ENCODE measurements at places on chromosomes 5 and 9. TPM values are rescaled to one million over a fixed set of nuclear protein-coding genes. Genes with fewer than 3 reads are reported as not detected.

- no peak for DNase-seq
Observed at GRCh38 chr5:155530046-155530445, 516.5 kb downstream of the KIF4B start.

TBC1D2 gene
- polyA plus RNA-seq: 5.6 TPM

GRCh38 chr5:125870256-125870655 is 553.0 kb upstream of the GRAMD2B start:
- DNase-seq: no peak

- DNase-seq: peak; percentile 32
Observed at GRCh38 chr5:126490167-126490940, 67.1 kb downstream of the GRAMD2B start.

DNA sequence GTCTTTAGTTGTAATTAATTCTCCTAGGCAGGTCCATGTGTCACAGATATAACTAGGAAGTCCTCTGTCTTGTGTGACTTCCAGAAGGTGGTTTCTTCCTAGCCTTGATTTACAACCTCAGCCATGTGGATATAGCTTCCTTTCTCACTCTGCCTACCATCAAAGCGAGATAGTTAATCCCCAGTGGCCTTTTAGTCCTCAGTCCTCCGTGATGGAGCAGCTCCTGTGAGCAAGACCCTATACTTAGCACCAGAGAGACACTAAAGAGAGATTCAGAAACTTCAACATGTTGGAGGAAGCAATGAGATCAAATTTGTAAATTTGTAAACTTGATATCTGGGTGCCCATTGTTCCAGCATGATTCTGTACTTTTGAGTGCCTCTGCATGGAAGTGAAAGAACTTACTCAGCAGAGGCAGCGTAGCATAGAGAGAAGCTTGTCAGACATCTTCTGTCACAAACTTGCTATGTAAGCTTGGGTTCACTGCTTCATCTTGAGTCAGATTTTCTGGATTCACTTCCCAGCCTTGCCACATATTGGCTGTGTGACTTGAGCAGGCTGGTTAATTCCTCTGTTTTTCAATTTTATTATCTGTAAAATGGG is 170.2 kb upstream of the NR3C1 start:
- no peak for DNase-seq

GRIA1 gene
- polyA plus RNA-seq: 48.8 TPM

DNA sequence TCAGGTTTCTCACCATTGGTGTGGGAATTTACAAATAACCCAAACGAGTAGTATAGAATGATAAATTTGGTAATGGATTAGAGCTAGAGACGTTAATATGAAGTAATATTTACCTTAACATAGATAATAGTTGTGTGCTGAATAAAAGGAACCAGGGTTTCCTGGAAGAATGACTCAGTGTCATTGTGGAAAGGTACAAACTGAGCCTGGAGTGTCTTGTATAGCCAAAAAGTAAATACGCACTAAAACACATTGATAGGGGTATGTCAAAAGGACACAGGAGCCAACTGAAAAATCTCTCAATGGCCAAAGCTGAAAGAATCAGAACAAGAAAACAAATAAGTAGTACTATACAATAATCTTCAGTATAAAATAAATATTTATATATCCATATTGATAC is 363.5 kb downstream of the SLCO4C1 start:
- DNase-seq: no peak

ANKRD31 gene
- polyA plus RNA-seq: 0.51 TPM

DNA sequence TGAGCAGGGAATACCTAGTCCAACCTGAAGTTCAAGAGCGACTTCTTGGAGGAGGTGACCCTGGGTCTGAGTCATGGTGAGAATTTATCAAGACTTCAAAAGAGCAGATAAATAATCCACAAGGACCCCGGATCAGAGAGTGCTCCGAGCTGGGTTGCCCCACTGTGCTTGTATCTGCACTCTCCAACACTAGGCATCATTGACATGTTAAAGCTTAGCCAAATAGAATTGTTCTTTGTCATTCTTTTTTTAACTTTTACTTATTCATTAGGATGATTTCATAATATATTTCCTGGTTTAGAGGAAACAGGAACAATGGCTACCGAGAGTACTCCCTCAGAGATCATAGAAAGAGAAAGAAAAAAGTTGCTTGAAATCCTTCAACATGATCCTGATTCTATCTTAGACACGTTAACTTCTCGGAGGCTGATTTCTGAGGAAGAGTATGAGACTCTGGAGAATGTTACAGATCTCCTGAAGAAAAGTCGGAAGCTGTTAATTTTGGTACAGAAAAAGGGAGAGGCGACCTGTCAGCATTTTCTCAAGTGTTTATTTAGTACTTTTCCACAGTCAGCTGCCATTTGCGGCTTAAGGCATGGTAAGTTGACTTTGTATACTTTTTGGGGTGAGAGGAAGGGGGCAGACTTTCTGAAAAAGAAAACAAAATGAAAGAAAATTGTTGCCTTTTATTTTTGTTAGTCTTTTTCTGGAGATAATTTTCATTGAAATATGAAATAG is at the start of gene CARD6:
Gene CARD6 (plus strand): TSS at position 300 of the 738 bp plus-strand sequence. CDS start 16 bp downstream, at position 316.
- no peak for DNase-seq

ARHGEF37 gene
- polyA plus RNA-seq: 7.2 TPM

DNA sequence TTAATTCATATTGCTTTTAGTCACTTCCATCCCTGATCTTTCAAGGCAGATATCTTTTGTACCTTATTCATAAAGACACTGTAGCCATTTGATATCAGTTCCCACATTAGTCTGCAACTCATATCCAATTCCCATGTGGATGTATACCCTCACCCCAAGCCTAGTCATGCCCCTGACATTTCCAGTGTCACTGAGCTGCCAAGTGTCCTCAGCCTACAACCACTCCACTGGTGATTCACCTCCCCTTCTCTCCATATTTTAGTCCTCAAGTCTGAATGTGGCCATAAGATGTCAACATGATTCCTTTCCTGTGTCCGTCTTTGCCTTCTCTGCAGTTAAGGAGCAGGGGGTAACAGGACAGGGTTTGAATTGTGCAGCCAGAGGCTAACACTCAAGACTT is 346.9 kb downstream of the RAB3C start:
- DNase-seq: no peak

- no peak for DNase-seq
Observed at GRCh38 chr9:34992376-34992951, 2.9 kb downstream of the DNAJB5 start.

GRCh38 chr5:124870070-124870469 is 123.6 kb upstream of the ZNF608 start:
- no peak for DNase-seq

DNA sequence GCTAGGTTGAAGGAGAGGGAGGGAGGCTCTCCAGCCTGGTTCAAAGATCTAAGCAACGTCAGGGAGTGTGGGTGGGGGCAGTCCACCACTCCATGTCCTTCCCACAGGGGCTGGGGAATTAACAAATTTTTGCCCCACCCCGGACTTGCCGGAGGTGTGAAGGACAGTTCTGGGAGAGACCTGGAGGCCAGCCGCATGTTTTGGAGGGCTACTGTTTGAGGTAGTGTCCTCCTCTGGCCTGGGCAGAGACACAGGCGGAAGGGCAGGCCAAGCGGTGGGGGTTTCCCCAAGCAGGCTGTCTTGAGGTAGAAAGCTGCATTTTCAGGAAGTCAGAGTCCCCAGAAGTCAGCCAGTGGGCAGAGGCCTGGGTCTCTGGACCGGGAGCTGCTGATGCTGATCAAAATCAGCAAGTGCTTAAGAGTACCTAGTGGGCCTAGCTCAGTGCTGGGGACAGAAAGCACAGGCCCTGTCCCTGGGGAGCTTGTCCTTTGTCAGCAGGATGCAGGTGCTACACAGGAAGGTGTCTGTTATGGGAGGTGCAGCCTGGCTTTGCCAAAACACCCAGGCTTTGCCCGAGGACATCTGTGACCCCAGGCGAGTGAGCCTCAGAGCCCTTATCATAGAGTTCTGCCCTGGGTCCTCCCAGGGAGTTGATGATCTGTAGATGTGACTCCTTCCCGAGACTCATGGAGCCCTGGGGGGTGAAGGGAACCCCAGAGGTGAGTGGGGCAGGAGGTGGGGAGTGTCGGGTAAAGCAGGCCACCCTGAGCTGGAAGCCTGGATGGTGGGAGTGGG is 18.5 kb downstream of the JADE2 start:
- DNase-seq: no peak

GRCh38 chr9:136664000-136664915 is 1.5 kb downstream of the EGFL7 start:
- DNase-seq: no peak

- DNase-seq: no peak
Observed at GRCh38 chr9:83956086-83956435, 24.0 kb downstream of the HNRNPK start.

GRCh38 chr5:1020452-1020961 is 11.9 kb downstream of the NKD2 start:
- no peak for DNase-seq

GRCh38 chr5:172648013-172648381 is 6.9 kb downstream of the NEURL1B start:
- no peak for DNase-seq

GRCh38 chr5:158727136-158727535 is 372.6 kb downstream of the EBF1 start:
- no peak for DNase-seq

- no peak for DNase-seq
Observed at GRCh38 chr9:134167530-134167931, 3.2 kb upstream of the RNU6ATAC start.

GRCh38 chr5:32413466-32414263 is 30.9 kb downstream of the ZFR start:
- DNase-seq: no peak

DNA sequence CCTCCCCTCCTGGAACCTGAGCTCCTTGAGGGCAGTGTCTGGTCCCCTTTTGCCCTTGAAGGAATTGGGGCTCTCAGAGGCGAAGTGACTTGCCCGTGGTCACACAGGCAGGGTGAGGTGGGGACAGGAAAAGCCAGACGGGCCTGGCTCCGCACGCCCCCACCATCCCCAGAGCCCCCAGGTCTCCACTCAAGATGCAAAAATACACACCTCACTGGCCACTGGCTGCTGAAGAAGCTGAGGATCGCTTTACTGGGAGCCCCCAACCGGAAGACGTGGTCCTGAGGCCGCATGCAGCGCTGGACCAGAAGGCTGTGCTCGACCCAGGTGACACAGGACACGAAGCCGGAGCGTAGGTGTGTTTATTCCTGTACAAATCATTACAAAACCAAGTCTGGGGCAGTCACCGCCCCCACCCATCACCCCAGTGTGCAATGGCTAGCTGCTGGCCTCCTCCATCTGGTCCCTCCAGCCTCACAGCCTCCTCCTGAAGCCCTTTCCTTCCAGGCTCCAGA is 7.6 kb upstream of the AK1 start:
- no peak for DNase-seq

GOLM1 gene
- 414 TPM for polyA plus RNA-seq

GRCh38 chr5:10411336-10411735 is 30.3 kb upstream of the ROPN1L start:
- no peak for DNase-seq

TBCA gene
- polyA plus RNA-seq: 323 TPM

DNA sequence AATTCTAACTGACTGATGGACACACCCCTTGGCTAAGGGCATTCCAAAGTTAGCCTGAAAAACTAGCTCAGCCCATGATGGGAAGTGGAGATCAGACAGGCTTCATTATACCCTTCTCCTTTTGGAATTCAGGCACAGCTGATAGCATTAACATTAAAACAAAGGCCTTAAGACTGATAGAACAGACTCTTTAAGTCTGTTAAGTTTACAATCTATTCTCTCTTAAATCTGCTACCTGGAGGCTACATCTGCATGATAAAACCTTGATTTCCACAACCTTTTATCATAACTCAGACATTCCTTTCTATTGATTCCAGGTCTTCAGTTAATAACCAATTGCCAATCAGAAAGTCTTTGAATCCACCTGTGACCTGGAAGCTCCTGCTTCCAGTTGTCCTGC is 281.4 kb downstream of the TUSC1 start:
- no peak for DNase-seq

DNA sequence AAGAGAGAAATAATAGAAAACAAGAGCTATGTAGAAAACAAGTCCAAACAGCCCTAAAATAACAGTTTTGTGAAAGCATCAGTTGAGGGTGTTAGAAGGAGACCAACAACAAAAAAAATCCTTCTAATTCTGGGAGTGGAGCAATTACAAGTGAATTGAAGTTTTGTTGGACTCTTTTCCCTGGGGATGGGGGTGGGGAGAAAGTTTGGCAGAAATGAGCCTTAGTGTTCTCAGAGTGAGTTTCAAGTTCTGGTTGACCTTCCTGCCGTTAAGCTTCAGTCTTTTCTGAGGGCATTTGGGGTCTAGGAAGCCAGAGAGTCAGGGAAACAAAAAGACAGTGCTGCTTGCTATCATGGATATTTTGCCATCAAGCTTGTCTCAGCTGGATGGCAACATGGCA is 106.3 kb upstream of the TRIM32 start:
- no peak for DNase-seq

ZNF618 gene
- 17.0 TPM for polyA plus RNA-seq

DNA sequence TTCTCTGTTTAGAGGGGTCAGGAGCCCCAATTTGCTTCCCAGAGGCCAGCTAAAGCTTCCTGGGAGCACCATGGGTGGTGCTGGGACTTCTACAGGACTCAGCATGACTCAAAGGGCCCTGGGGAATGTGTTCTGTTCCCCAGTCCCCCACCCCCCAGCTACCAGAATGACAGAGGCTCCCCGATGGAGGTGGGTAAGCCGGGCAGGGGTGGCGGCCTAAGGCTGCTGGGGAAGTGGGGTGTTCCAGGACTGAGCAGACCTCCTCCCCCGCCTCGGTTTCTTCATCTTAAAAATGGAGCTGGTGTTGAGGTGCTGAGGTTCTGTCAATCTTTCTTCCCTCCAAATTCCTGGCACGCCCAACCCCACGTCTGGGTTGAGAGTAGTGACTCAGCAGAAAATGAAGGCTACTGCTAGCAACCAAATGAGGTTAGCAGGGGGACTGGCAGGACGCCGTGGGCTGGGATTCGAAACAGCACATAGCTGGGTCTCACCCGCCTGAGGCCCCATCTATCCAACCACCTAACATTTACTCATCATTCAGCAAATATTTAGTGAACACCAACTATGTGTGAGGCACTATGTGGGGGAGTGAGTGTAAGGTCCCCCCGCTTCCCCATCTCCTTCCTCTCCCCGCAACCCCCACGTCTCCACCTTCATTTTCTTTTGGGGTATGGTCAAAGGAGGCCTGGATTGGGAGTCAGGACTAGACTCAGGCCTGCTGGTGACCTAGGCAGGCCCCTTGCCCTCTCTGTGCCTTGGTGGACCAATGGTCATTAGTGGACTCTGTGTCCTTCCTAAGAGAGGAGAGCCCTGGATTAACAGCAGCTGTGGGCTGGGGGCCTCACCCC is 50.2 kb downstream of the C9orf50 start:
- DNase-seq: no peak

DNA sequence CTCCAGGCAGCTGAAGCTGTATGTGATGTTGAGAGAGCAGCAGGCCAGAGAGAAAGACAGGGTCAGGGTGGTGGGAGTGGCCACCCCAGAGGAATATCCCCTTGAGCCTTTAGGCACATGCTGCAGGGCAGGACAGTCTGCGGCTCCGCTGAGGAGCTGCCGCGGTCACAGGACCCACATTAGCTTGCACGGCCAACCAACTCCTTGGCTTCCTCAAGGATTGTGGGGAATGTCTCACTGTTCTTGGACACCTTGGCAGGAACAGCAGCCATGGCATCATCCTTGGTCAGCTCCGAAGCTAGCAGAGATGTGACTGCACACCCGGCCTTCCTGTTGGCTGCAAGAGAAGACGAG is 27.8 kb downstream of the PCDHGC5 start:
- no peak for DNase-seq

CCNJL gene
- 7.9 TPM for polyA plus RNA-seq
